ENCODE measurements at places on chromosomes 12 and 14. TPM values are rescaled to one million over a fixed set of nuclear protein-coding genes. Genes with fewer than 3 reads are reported as not detected.
A peak's percentile ranks its signal among the peaks of the same experiment; 100 is the strongest.

Gene GRIP1
- total RNA-seq, result 12.9 TPM

- DNase-seq, result peak; percentile 74
- H3K4me3 ChIP-seq, result peak within 1 kb of the TSS; percentile 55
- peak within 1 kb of the TSS; percentile 90 for H3K27ac ChIP-seq
- H3K36me3 ChIP-seq, result no peaks in the 10 kb centered on the region
- H3K27me3 ChIP-seq, result no peaks in the 10 kb centered on the region
These were observed at the start of gene BCL7A for GRCh38 chr12:122021822-122022392. Gene BCL7A (plus strand): TSS chr12:122021884. CDS start chr12:122022092, 208 bp downstream.

Gene PTPRR
- total RNA-seq, result 0.24 TPM

DNA sequence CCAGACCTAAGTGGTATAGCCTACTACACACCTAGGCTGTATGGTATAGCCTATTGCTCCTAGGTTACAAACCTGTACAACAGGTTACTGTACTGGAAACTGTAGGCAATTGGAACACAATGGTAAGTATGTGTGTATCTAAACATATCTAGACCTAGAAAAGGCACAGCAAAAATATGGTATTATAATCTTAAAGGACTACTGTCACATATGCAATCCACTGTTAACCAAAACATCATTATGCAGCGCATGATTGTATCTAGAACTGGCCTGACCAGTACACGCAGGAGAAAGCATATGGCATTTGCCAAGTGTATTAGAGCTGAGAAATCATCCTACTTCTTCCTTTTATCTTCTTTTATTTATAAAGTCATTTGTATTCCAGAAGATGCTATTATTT, 75.5 kb downstream of the SLC8A3 start:
- no peak overlapping the region for H3K27ac ChIP-seq
- no peaks in the 10 kb centered on the region for H3K4me1 ChIP-seq
- H3K36me3 ChIP-seq, result no peaks in the 10 kb centered on the region
- H3K27me3 ChIP-seq, result no peaks in the 10 kb centered on the region

Gene TCL1B
- 5.6 TPM for total RNA-seq

Gene TMPRSS12
- 8.9 TPM for total RNA-seq

GRCh38 chr12:57627501-57628279, 5.3 kb downstream of the B4GALNT1 start:
- H3K27ac ChIP-seq, result no peak overlapping the region
- peaks cover 14% of the 10 kb centered on the region for H3K4me1 ChIP-seq
- peak overlapping the region; percentile 36 for H3K4me3 ChIP-seq
- no peaks in the 10 kb centered on the region for H3K27me3 ChIP-seq

Gene GUCY2C
- total RNA-seq, result 0.39 TPM

GRCh38 chr12:96193725-96194575, at the start of gene ELK3:
Gene ELK3 (plus strand): TSS chr12:96194375.
- H3K4me1 ChIP-seq, result peaks cover 7% of the 10 kb centered on the region
- H3K36me3 ChIP-seq, result no peaks in the 10 kb centered on the region
- peak within 1 kb of the TSS; percentile 64 for H3K4me3 ChIP-seq
- no peaks in the 10 kb centered on the region for H3K27me3 ChIP-seq

Gene OR6C74
- not detected for total RNA-seq

Gene POC1B
- 21.3 TPM for total RNA-seq

- no peak overlapping the region for H3K27ac ChIP-seq
- DNase-seq, result no peak
- H3K4me3 ChIP-seq, result no peak overlapping the region
- H3K4me1 ChIP-seq, result no peaks in the 10 kb centered on the region
These were observed 123.7 kb upstream of the NTF3 start for GRCh38 chr12:5308216-5308615.

All from testis (tissue), 5 donors.